ENCODE measurements at places on chromosomes 6 and 20.

DNA sequence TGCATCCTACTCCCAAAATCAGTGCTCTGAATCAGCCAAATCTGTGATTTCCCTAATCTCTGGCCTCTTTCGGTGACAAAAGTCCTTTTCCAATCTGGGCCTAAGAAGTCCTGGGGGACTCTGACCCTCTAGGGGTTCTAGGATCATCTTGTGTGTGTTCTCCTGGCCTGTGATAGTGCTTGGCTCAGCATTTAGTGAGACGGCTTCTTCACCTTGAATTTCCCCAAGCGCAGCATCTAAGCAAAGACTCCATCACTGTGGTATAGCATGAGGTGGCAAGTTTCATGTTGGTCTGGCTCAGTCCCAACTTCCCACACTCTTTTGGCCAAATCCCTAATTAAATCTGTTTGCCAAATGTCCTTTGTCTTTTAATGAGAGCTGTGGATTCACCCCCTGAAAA lies 12.1 kb upstream of the IL17A start:
- DNase-seq: no peak

DNA sequence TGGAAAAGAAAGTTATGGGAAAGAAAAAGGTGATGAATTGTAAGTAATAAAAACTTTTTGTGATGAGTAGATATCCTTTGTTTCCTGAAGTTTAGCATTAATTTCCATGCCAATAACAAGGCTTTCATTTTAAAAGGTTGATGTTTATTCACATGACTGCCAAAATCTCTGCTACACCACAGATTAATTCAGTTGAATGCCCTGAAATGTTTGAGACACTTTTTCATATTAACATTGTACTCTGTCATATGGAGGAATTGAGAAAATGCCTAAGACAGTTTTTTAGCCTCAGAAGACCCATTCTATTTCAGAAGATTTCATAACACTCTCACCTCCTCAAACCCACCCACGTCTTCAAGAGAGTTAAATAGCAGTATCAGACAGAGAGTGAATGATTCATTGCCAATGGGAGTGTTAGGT lies 115.5 kb downstream of the ADGRG6 start:
- no peak for DNase-seq

GRCh38 chr6:47419621-47420020 lies 58.0 kb upstream of the CD2AP start:
- DNase-seq: no peak

GRCh38 chr20:42041000-42041565 lies 422.9 kb upstream of the CHD6 start:
- DNase-seq: no peak

GRCh38 chr20:36895036-36895435 lies 19.1 kb downstream of the TLDC2 start:
- DNase-seq: no peak

DNA sequence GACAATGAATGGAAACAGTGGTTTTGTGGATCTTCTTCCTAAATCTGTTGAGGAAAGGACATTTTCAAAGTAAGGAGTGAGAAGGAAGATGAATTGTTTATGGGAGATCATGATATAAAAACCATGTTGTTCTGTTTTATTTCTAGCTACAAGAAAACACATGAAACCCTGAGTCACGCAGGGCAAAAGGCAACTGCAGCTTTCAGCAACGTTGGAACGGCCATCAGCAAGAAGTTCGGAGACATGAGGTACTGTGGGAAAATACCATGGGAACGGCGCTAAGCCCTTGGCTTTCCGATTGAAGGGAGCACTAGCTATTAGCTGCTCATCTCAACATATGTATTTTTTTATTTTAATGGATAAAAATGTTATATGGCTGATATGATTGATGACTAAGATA lies 53.6 kb downstream of the HDDC2 start:
- no peak for DNase-seq

DNA sequence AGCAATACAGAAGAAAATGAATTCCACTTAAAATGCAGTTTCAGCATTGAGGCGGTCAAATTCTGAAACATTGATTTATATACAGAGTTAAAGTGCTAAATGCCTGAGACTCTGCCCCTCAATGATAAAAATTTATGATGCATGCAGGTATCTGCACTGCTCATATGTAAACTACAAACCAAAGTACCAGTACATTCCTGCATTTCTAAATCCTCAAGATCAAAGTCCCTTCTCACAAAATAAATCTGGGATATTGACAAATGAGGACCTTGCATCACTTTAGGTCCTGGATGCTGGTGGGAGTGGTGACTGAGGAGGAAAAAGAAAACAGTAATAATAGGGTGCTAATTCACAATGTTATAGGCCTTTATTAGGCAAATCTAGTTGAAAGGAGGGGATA lies 101.9 kb downstream of the FIG4 start:
- DNase-seq: no peak

Data from substantia nigra (tissue), 51 donors.